ENCODE measurements at places on chromosomes 5 and 9. TPM values are rescaled to one million over a fixed set of nuclear protein-coding genes. Genes with fewer than 3 reads are reported as not detected.

The IL17B gene
- total RNA-seq, result not detected

The GLRA1 gene
- total RNA-seq, result not detected

The ECSCR gene
- not detected for total RNA-seq

The EFCAB9 gene
- not detected for total RNA-seq
